ENCODE measurements at places on chromosomes 4 and X.

DNA sequence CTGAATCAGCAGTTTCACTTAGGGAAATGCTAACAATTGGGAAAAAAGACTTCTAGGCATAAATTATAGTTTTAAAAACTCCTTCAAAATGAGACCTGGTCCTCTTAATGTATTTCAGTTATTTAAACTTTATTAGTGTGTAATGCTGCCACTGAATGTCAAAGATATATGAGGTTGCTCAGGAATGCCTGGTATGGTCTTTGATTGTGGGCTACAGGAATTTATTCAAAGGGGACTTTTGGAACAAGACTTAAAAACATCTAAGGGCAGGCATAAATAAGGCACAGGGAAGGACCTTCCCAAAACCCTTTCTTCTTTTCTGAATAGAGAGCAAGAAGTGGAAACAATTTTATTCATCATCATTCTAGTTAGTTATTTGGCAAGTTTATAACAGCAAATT lies 439.1 kb downstream of the TLL1 start:
- DNase-seq: no peak

- peak; percentile 62 for DNase-seq
Measured at GRCh38 chr4:162782096-162782777, 384.5 kb downstream of the NAF1 start.

GRCh38 chrX:30649859-30650258 lies 3.4 kb upstream of the GK start:
- DNase-seq: no peak

GRCh38 chrX:133580625-133581024 lies 165.3 kb upstream of the GPC4 start:
- DNase-seq: no peak

- no peak for DNase-seq
Measured at GRCh38 chr4:186948361-186949242, 224.9 kb upstream of the FAT1 start.

GRCh38 chr4:124414276-124415040 lies 298.1 kb downstream of the ANKRD50 start:
- peak; percentile 93 for DNase-seq

DNA sequence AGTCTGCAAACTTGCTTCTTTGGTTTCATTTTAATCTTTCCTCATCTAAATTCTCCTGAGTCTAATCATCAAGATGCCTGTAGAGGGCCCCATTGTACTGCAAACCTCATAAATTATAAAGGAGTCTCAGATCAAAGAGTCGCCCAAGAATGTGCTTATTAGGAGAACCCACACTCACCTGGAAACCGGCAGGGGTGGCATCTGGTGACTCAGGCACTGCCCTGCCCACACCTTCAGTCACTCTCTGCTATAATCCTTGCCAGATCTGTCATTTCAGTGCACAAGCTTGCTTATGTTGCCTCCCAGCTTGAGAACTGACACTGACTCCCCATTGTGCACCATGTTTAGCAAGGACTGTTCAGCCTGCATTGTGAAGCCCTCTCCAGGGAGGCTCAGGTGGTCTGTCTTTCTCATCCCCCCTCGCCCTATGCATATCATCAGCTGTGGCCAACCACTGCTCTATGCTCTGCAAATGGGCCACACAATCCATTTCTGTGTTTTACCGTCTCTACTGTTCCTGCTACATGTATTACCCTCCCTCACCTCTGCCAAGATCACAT lies 12.4 kb downstream of the EPGN start:
- DNase-seq: peak; percentile 38

DNA sequence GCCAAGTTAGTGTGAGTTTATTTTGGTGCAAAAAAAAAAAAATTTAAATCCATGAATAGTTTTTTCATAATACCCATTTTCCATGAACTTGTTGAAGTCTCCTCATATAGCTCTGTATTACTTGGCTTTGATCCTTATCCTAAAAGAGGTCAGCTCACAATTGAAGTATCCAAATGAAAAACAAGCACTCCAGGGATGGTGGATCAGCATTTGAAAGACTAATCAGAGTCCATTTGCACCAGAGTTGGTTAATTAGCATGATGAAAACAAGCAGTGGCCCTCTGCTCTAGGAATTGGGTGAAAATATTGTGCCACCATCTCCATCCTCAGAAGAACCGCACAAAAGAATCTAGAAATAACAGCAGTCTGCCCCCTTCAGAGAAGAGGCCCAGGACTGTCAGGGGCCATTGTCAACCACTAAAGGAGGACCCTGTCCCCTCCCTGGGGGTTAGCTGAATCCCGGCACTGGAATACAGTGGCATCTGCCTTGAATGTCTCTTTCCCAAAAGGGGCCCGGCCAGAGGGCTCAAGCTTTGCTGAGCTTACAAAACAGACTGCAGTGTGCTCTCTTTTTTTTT lies 24.7 kb downstream of the SH3KBP1 start:
- no peak for DNase-seq

DNA sequence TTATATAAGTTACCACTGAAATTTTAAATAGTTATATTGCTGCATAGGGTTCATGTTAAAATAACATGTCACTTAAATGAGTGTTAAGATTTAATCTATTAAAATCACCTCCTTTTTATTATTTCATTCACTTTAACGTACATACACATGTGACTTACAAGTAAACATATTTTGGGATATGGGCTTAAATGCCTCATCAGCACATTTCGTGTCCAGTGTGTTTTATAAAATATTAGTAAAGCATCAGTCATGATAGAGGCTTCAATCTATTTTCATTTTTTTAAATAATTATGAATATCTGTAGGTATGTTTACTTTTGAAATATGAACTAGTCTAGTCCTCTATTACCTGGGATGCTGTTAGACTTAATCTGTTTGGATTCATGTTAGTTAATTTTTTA lies 143.6 kb downstream of the NPNT start:
- no peak for DNase-seq

GRCh38 chr4:87260477-87260876 lies 40.1 kb upstream of the KLHL8 start:
- DNase-seq: no peak

DNA sequence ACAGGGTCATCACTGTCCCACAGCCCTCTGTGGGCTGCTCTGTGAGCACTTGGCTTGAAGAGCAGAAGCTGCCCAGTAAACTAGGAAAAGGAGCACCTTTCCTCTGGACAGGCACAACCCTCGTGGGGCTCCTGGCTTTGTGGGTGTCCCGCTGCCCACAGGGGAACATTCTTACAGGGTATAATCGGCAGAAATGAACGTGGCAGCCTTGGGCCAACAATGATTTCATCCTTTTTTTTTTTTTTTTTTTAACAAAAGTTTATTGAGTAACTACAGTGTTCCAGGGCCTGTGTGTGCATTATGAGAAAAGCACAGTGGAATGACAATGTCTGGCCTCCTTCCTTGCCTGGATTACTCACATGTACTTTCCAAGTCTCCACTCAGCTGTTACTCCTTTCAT lies 197.2 kb downstream of the PDGFC start:
- no peak for DNase-seq

- DNase-seq: no peak
Measured at GRCh38 chrX:22110729-22111494, 78.8 kb downstream of the PHEX start.

- DNase-seq: no peak
Measured at GRCh38 chr4:112312610-112313239, 15.6 kb downstream of the ALPK1 start.

Measured in foreskin melanocyte (primary cell).